ENCODE measurements at places on chromosomes 5 and 9.

GRCh38 chr9:106953174-106953573, 90.2 kb downstream of the ZNF462 start:
- no peak for DNase-seq

- DNase-seq = no peak
Measured at GRCh38 chr9:117763314-117763713, 59.1 kb downstream of the TLR4 start.

GRCh38 chr5:133728475-133728874, 116.1 kb upstream of the FSTL4 start:
- DNase-seq = no peak

GRCh38 chr9:69204849-69205248, 30.8 kb downstream of the TJP2 start:
- DNase-seq = no peak

GRCh38 chr9:102461156-102461819, 533.8 kb upstream of the CYLC2 start:
- DNase-seq = no peak

DNA sequence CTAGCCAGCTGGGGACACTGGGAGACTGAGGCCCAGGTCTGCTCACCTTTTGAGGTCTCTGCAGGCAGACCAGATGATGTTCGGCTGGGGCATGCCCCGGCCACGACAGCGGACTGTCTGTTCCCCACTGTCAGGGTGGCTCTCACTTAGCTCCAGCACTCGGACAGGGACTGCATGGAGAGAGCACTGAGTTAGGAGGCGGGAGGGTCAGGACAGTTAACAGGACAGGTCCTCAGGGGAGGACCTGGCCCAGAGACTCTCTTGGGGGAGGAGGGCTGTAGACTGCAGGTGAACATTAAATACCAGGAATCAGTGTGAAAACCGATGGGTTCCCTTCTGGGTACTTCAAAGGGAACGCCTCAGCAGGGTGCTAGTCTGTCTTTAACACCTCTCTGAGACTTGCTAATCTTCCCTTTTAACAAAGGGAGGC, 25.1 kb downstream of the PDGFRB start:
- DNase-seq = no peak

GRCh38 chr5:35029333-35029732, 18.4 kb downstream of the AGXT2 start:
- no peak for DNase-seq

DNA sequence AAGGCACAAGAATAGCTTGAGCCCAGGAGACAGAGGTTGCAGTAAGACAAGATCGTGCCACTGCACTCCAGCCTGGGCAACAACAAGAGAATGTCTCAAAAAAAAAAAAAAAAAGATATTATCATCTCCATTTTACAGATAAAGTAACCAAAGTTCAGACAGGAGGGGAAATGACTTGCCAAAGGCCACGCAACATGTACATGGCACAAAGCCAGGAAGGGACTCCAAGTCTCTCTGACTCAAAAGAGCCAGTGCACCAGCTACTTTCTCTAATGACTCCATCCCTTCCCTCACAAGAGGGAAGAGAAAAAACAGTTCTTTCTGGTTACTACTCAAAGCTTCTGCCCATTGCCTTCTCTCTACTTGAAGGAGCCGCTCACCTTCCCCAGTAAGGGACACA, 34.1 kb downstream of the SIL1 start:
- DNase-seq = no peak

- no peak for DNase-seq
Measured at GRCh38 chr5:160930406-160930805, 78.4 kb upstream of the ATP10B start.

- no peak for DNase-seq
Measured at GRCh38 chr9:134585746-134586706, 55.6 kb upstream of the COL5A1 start.

- no peak for DNase-seq
Measured at GRCh38 chr5:157549954-157550549, 25.5 kb downstream of the ADAM19 start.

GRCh38 chr5:27821681-27822080, 783.3 kb upstream of the CDH9 start:
- DNase-seq = no peak
